Osteocyte (in vitro differentiated cells): ENCODE measurements at places on chromosomes 1 and 21. TPM values are rescaled to one million over a fixed set of nuclear protein-coding genes. Genes with fewer than 3 reads are reported as not detected.

GRCh38 chr1:174999216-174999935 lies 371 bp upstream of the CACYBP start:
- H3K27ac ChIP-seq = no peak overlapping the region
- H3K4me3 ChIP-seq = no peak overlapping the region
- no peaks in the 10 kb centered on the region for H3K27me3 ChIP-seq
- H3K4me1 ChIP-seq = peaks cover 44% of the 10 kb centered on the region
- no peaks in the 10 kb centered on the region for H3K36me3 ChIP-seq

JMJD4 gene
- 18.2 and 20.7 TPM in 2 replicates for total RNA-seq

LENEP gene
- not detected in 2 replicates for total RNA-seq

- no peak overlapping the region for H3K27ac ChIP-seq
- DNase-seq = no peak
- H3K4me1 ChIP-seq = peaks cover 4% of the 10 kb centered on the region
- no peaks in the 10 kb centered on the region for H3K36me3 ChIP-seq
- H3K4me3 ChIP-seq = no peak overlapping the region
Observed at GRCh38 chr1:76939050-76939816, 72.0 kb downstream of the ST6GALNAC5 start.

GRCh38 chr1:199173356-199173755 lies 534.5 kb downstream of the PTPRC start:
- H3K4me3 ChIP-seq = no peak overlapping the region
- no peak overlapping the region for H3K27ac ChIP-seq
- H3K36me3 ChIP-seq = no peaks in the 10 kb centered on the region
- peaks cover 23% of the 10 kb centered on the region for H3K4me1 ChIP-seq
